ENCODE measurements at places on chromosomes 4 and X.
A peak's percentile ranks its signal among the peaks of the same experiment; 100 is the strongest.

- no peaks in the 10 kb centered on the region for H3K36me3 ChIP-seq
- no peak overlapping the region for H3K4me3 ChIP-seq
- H3K4me1 ChIP-seq, result peaks cover 37% of the 10 kb centered on the region
- H3K27me3 ChIP-seq, result no peaks in the 10 kb centered on the region
- DNase-seq, result no peak
- peak overlapping the region; percentile 42 for H3K27ac ChIP-seq
Observed at GRCh38 chr4:40369437-40370274, 34.5 kb downstream of the CHRNA9 start.

DNA sequence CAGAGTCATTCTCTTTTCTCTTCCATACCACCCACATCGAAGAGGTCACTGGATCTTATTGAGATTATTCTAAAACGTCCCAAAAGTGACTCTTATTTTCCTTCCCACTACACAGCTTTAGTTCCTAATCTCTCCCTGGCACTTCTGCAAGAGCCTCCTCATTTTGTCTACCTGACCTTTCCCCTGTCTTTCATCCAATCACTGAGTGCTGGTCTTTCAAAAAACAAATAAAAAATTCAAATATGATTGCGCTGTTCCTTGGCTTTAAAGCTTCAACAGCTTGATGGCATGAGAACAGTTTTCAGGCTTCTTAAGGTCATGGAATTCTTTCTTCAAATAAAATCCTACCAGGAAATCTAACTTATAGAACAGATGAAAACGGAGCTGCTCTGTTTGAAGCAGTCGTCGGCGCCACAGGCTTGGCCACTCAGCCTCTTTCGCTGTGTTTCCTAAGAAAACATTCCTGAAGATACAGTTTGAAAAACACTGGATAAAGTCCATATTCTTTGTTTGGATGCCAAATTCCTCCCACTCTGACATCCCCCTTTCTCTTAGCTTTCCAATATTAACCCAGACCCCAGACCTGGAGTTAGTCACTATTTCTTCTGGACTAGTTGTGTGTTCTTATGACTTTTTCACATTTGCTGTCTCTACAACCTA is 12.5 kb downstream of the SYTL5 start:
- no peak for DNase-seq
- no peak overlapping the region for H3K27ac ChIP-seq
- H3K27me3 ChIP-seq, result no peaks in the 10 kb centered on the region
- H3K36me3 ChIP-seq, result no peaks in the 10 kb centered on the region
- H3K4me3 ChIP-seq, result no peak overlapping the region

GRCh38 chr4:8364141-8364540 is 76.4 kb downstream of the ACOX3 start:
- H3K4me1 ChIP-seq, result no peaks in the 10 kb centered on the region
- no peak overlapping the region for H3K27ac ChIP-seq
- H3K36me3 ChIP-seq, result peaks cover 3% of the 10 kb centered on the region
- no peak overlapping the region for H3K4me3 ChIP-seq

- H3K4me3 ChIP-seq, result no peak overlapping the region
- peaks cover 4% of the 10 kb centered on the region for H3K27me3 ChIP-seq
- H3K27ac ChIP-seq, result no peak overlapping the region
- DNase-seq, result no peak
Observed at GRCh38 chrX:38961936-38962335, 160.7 kb downstream of the MID1IP1 start.

GRCh38 chr4:35464964-35465528 is 779.3 kb downstream of the ARAP2 start:
- no peak for DNase-seq
- no peaks in the 10 kb centered on the region for H3K27me3 ChIP-seq
- H3K4me3 ChIP-seq, result no peak overlapping the region

DNA sequence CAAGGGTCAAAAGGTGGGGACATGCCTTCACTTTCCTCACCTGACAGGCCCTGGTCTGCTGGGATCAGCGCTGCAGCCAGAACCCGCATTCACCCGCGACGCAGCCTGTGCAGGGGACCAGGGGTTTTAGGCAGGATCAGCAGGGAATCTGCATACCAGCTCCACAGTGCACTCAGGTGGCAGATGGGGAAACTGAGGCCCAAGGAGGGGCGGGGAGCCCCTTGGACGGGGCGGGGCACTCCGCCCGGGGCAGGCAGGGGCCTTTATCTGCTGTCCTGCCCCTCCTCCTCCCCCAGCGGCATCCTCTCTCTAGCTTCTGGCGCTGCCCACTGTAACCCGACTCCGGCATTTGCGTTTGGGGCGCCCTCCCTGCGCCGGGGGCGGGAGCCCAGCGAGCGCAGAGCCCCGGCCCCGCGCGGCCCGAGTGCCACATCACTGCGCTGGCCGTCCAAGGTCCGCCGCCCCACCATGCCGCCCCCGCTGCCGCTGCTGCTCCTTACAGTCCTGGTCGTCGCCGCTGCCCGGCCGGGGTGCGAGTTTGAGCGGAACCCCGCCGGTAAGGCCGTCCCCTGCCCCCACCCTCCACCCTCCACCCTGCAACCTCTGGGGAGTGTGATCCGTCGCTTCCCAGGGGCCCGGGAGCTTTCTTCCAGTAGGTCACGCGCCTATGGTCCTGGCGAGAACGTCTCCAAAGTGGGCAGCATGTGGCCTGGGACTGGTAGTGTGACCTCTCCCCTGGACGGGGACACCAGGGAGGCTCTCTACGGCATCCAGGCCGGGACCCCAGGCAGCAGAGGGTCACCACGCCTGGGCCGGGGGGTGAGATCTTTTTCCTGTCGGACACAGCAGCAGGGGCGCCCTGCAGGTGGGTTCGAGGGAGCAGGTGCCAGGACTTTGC is at the start of gene CPZ:
TSS of gene CPZ (plus strand) at position 400 of the 898 bp plus-strand sequence. CDS start at position 469, 69 bp downstream.
- no peak within 1 kb of the TSS for H3K27ac ChIP-seq
- no peak within 1 kb of the TSS for H3K4me3 ChIP-seq
- DNase-seq, result no peak
- no peaks in the 10 kb centered on the region for H3K36me3 ChIP-seq

DNA sequence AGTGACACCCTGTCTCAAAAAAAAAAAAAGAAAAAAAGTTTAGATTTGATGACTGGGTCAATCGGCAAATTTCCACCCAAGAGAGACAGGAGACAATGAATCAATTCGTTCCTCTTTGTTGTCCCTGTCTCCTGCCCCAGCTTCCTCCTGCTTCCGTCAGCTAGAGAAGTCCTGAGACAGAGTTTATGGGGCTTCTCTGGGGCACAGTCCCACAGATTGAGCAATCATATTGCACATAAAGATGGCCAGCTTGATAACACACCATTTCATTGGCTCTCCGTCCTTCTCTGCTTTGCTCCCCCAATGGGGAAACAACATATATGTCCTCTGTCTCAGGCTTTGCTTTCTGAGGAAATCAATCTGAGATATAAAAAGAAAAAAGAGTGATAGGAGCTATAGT is 78.4 kb upstream of the FUNDC1 start:
- H3K27ac ChIP-seq, result no peak overlapping the region
- H3K4me1 ChIP-seq, result no peaks in the 10 kb centered on the region
- no peak overlapping the region for H3K4me3 ChIP-seq
- no peaks in the 10 kb centered on the region for H3K27me3 ChIP-seq
- H3K36me3 ChIP-seq, result no peaks in the 10 kb centered on the region

- no peak overlapping the region for H3K27ac ChIP-seq
- no peaks in the 10 kb centered on the region for H3K27me3 ChIP-seq
- H3K4me3 ChIP-seq, result no peak overlapping the region
- no peaks in the 10 kb centered on the region for H3K4me1 ChIP-seq
- H3K36me3 ChIP-seq, result no peaks in the 10 kb centered on the region
- no peak for DNase-seq
Observed at GRCh38 chr4:158538176-158538575, 16.5 kb downstream of the RXFP1 start.

- H3K4me3 ChIP-seq, result no peak within 1 kb of the TSS
- H3K27me3 ChIP-seq, result no peaks in the 10 kb centered on the region
- DNase-seq, result no peak
- no peaks in the 10 kb centered on the region for H3K4me1 ChIP-seq
Observed at GRCh38 chr4:86848732-86849619, at the start of gene SLC10A6. SLC10A6 (minus strand) TSS chr4:86849384; CDS start chr4:86849115, 269 bp downstream.

- H3K36me3 ChIP-seq, result no peaks in the 10 kb centered on the region
- peak overlapping the region; percentile 7 for H3K4me3 ChIP-seq
- peaks cover 13% of the 10 kb centered on the region for H3K4me1 ChIP-seq
- H3K27ac ChIP-seq, result peak overlapping the region; percentile 76
- H3K27me3 ChIP-seq, result no peaks in the 10 kb centered on the region
Observed at GRCh38 chr4:25178838-25179261, 18.6 kb upstream of the SEPSECS start.

DNA sequence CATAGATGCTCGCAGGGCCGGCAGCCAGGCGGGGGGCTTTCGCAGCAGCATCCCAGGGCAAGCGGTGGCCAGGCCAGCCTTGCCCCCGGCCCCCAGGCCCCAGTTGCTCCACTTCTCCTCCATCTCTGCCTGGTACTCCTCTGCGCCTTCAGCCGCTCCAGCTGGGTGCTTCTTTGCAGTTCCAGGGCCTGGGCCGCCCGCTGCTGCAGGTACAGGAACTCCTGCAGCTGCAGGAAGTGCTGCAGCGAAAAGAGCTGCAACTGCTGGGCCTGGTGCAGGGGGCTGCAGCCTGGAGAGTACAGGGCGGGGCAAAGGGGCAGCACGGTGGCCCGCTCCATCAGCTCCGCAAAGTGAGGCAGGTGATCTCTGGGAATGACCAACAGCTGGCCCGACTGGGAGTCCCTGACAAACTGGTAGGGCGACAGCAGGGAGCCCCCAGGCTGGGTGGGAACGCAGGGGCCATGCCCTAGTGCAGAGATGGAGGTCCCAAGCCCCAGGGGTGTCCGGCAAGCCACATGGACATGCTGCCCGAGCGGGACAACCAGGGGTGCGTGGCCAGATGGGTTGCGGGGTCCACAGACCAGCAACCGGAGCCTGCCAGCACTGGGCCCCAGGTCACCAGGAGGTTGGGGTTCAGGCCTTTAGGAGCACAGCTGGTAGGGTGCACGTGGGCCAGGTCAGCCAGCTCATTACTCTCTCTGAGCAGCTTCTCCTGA is 75.9 kb upstream of the UCP1 start:
- no peak overlapping the region for H3K4me3 ChIP-seq
- DNase-seq, result no peak
- H3K27me3 ChIP-seq, result no peaks in the 10 kb centered on the region
- no peak overlapping the region for H3K27ac ChIP-seq
- no peaks in the 10 kb centered on the region for H3K36me3 ChIP-seq

DNA sequence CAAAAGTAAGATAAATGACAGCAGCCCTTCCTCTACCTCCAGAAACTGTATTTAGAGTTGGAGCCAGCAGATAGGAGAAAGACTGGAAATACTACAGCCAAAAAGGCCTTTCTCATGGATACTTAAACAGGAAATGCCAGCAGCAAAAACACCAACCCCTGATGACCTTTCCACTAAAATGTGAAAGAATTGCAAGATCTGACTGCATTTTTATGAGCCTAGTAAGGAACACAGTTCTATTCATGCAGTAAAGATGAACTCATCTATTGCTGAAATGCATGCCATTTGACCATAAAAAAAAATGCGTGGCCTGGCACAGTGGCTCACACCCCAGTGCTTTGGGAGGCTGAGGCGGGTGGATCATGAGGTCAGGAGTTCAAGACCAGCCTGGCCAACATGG is 19.9 kb downstream of the ABCG2 start:
- no peak overlapping the region for H3K4me3 ChIP-seq
- no peak for DNase-seq
- no peaks in the 10 kb centered on the region for H3K36me3 ChIP-seq
- H3K4me1 ChIP-seq, result peaks cover 14% of the 10 kb centered on the region
- no peaks in the 10 kb centered on the region for H3K27me3 ChIP-seq
- no peak overlapping the region for H3K27ac ChIP-seq

GRCh38 chr4:92477298-92477697 is 173.5 kb downstream of the GRID2 start:
- H3K27ac ChIP-seq, result no peak overlapping the region
- no peak overlapping the region for H3K4me3 ChIP-seq
- H3K36me3 ChIP-seq, result no peaks in the 10 kb centered on the region
- no peak for DNase-seq

- peaks cover 4% of the 10 kb centered on the region for H3K4me1 ChIP-seq
- no peaks in the 10 kb centered on the region for H3K27me3 ChIP-seq
- no peak overlapping the region for H3K27ac ChIP-seq
- no peak for DNase-seq
Observed at GRCh38 chrX:129697204-129697829, 41.5 kb upstream of the XPNPEP2 start.

DNA sequence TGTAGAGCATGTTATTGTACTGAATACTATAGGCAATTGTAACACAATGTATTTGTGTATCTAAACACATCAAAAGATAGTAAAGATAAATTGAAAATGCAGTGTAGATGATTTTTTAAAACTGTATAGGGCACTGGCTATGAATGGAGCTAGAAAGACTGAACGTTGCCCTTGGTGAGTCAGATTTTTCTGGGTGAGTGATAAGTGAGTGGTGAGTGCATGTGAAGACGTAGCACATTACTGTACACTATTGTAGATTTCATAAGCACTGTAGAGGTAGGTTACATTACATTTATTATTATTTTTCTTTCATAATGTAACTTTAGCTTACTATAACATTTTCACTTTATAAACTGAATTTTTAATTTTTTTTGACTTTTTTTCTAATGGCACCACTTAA is 1491.6 kb downstream of the TECRL start:
- no peaks in the 10 kb centered on the region for H3K36me3 ChIP-seq
- no peak overlapping the region for H3K4me3 ChIP-seq
- no peaks in the 10 kb centered on the region for H3K27me3 ChIP-seq
- no peak overlapping the region for H3K27ac ChIP-seq

GRCh38 chrX:38318606-38319005 is 8.7 kb downstream of the RPGR start:
- H3K4me3 ChIP-seq, result no peak overlapping the region
- H3K36me3 ChIP-seq, result no peaks in the 10 kb centered on the region
- DNase-seq, result no peak
- no peak overlapping the region for H3K27ac ChIP-seq
- H3K27me3 ChIP-seq, result no peaks in the 10 kb centered on the region
- H3K4me1 ChIP-seq, result no peaks in the 10 kb centered on the region

GRCh38 chr4:159284113-159284512 is 181.2 kb downstream of the RAPGEF2 start:
- peaks cover 5% of the 10 kb centered on the region for H3K4me1 ChIP-seq
- no peaks in the 10 kb centered on the region for H3K36me3 ChIP-seq
- H3K27ac ChIP-seq, result peak overlapping the region; percentile 35
- DNase-seq, result no peak
- no peaks in the 10 kb centered on the region for H3K27me3 ChIP-seq

- no peak overlapping the region for H3K4me3 ChIP-seq
- no peaks in the 10 kb centered on the region for H3K36me3 ChIP-seq
- no peak for DNase-seq
Observed at GRCh38 chr4:53515076-53515475, 76.2 kb downstream of the LNX1 start.

DNA sequence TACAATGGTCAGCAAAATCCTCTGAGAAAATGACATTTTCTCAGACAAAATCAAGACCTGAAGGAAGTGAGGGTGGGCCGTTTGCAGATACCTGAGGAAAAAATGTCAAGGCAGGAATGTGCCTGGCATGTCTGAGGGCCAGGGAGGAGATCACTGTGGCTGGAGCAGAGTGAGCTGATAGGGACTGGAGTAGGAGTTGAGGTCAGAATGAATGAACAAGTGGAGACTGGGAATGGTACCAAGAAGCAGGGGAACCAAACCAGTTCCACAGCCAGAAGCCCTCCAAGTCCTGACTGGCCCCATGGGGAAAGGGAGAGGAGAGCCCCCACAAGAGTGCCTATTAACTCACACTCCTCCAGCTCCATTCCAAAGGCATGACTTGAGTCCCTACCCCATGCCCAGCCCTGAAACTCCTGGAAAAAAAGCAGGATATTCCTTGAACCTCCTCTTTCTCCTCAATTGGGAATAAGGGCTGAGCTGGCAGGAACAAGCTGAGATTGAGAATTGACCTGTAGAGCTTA is 41.5 kb downstream of the STEEP1 start:
- H3K36me3 ChIP-seq, result no peaks in the 10 kb centered on the region
- H3K4me1 ChIP-seq, result no peaks in the 10 kb centered on the region
- no peak for DNase-seq
